Dermis blood vessel endothelial cell (primary cell): ENCODE measurements at places on chromosomes 11 and 22.
A peak's percentile ranks its signal among the peaks of the same experiment; 100 is the strongest.

DNA sequence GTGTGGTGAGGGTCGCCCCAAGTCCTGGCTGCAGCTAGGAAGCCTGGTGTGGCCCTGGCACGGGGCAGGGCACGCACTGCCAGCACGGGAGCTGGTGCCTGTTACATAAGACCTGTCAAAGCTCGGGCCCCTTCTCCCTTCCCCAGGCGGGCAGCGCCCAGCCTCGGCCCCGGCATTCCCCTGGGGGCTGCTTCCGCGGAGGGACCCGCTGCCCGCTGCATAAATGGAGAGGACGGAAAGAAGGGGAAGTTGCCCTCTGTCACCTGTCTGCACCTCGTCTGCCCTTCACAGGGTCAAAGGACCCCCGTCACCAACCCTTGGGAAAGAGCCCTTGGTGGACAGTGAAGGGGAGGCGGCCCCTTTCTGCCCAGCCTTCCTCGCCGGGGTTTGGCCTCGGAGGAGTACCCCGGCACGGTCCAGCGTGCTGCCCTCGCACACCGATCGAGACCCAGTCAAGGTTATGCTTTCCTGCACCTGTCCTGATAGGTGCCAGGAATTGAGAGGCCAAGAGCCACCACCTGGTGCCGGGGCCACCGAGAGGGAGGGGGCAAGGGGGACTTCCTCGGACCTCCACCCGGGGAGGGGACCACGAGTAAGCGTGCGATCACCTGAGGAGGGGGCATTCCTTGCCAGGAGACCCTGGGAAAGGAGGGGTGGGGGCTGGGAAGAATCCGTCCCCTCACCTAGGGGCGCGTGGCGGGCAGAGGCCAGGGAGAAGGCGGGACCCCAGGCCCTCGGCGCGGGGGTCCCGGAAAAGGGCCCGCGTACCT is 16.8 kb upstream of the MFRP start:
- no peak for DNase-seq

- DNase-seq: no peak
Observed at GRCh38 chr22:44575381-44576268, 77.6 kb upstream of the RTL6 start.

GRCh38 chr11:114845766-114846415 is 167.6 kb downstream of the NXPE2 start:
- no peak for DNase-seq

GRCh38 chr22:22558972-22559603 is at the start of gene PRAME:
PRAME (minus strand) TSS chr22:22559265; CDS start chr22:22556832, 2,433 bp downstream.
- peak; percentile 58 for DNase-seq

GRCh38 chr22:37985050-37985585 is 763 bp upstream of the SOX10 start:
- no peak for DNase-seq

GRCh38 chr11:64771861-64772260 is 6.5 kb downstream of the SF1 start:
- DNase-seq: no peak

DNA sequence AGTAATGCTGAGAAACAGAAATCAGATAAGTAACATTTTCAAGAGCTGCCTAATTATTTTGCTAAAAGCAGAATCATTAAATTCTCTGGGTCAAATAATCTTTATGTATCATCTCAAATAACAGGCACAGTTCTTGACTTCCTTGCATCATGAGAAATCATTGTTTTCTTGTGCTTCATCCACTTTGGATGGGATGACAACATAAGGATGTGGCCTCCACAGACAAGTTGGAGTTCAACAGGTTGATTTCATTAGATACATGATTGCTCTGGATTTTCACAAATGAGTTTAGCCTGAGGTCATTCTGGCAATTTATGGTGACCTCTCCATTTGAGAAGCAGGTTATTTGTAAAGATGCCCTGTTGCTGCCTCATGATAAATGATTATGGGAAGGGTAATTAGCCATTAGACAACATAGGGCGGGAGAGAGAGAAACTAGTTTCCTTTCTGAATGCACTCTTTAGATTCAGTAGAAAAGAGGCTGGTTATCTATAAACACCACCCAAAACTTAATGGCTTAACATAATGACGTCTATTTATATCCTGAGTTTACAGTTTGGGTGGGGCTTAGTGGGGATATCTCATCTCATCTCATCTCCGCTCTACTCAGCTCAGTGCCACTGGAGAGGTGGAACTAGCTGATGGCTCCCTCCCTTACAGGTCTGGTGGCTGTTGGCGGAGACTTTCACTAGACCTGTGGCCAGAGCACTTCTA is 35.0 kb upstream of the ADORA2A start:
- no peak for DNase-seq

DNA sequence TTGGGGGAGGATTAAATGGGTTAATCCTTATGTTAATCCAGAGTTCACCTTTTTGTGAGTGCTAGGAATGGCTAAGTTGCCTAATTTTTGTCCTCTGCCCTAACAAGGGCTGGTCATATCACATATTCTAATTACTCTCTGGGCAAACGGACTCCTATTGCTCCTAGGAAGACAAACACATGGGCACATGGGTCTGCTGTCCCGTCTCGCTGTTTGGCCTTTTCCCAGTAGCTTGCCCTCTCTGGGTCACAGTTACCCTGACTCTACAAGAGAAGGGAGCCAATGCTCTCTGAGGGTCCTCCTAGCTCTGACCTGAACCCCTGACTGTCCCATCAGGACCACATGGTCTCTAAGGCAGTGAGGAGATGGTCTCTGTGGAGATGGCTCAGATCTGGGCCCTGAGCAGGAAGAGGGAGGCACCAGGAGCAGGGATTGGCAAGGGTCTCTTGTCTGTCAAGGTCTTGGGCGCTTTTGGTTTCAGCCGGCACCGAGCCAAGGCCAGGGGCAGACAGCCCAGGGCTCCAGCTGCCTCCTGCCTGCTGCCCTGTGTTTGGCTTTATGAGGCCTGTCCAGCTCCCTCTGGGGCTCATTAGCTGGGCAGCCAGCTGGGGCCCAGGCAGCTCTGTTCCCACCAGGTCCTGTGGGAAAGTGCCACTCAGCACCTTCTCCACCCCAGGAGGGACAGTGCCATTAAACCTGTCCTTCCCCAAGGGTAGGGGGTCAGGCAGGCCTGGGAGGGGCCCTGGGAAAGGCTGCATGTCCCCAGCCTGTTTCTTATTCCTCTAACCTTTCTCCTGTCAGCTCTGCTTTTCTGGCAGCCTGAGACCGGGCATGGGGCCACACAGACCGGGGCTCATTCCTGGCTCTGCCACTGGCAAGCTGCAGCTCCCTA is 559.9 kb downstream of the MN1 start:
- peak; percentile 40 for DNase-seq

DNA sequence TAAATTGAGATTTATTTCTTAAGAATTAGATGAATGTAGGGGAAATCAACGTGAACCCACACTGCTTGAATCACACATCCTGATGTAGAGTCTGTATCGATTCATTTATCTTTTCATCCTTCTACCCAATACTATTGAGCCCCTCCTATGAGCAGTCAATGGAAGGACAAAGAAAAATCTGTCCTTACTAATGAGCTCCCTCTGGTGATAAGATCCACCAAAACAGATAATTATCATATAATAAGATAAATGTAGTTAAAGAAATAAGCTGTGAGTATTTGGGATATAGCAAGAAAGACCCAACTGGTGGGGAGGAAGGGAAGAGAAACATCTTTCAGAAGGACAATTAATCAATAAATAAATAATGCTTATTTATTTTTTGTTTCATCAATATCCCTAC is 385.1 kb upstream of the CCDC90B start:
- DNase-seq: no peak

DNA sequence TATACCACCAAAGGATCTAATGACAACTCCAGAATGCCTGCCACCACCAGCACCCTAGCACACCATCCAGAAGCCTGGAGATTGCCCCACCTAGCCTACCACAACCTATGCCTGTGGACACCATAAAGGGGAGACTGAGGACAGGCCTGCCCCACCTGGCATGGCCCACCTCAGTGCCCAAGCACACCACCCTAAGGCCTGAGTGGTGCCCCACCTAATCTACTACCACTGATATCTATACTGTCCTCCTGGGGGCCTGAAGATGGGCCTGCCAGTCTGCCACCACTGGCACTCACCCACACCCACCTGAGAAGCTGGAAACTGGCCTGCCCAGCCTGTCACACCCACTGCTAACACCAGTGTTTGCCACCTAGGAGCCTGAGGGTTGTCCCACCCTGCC is 31.8 kb downstream of the SAA4 start:
- DNase-seq: no peak

GRCh38 chr11:15123849-15124248 is 9.1 kb downstream of the INSC start:
- no peak for DNase-seq

GRCh38 chr11:44507491-44507890 is 58.0 kb upstream of the CD82 start:
- no peak for DNase-seq

DNA sequence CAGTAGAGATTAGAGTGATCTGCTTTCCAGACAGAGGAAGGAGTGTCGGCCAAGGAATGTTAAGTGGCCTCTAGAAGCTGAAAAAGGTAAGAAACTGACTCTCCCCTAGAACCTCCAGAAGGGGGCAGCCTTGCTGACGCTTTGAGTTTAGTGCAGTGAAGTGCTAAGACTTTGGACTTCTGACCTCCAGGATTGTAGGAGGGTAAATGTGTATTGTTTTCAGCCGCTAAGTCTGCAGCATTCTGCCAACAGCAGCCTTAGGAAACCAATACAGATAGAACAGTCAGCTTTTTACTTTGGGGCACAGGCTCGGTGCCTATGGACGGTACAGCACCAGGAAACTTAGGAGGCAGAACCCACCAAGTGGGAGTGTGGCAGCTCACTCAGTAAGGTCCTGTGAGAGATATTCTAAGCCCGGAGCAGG is 3.6 kb upstream of the TBC1D22A start:
- peak; percentile 90 for DNase-seq

GRCh38 chr11:116852261-116853031 is 15.0 kb upstream of the APOA1 start:
- DNase-seq: peak; percentile 24

GRCh38 chr22:39241794-39242594 is 2.8 kb downstream of the PDGFB start:
- DNase-seq: no peak

DNA sequence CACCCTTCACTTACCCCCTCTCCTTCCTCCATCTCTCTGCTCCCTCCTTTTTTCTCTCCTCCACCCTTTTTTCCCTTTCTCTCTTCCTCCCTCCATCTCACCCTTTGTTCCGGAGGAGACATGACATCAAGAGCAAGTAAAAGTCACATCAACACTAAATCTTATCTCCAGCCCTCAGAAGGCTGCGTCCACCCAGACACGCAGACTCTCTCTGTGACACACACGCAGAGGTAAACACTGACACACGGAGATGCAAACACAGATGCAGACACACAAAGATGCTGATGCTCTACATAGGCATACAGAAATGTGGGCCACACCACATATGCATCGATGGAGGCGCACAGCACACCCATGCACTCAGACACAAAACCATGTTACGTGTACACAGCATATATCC is 27.0 kb downstream of the NRXN2 start:
- DNase-seq: no peak

GRCh38 chr22:42942351-42942750 is 72.6 kb downstream of the PACSIN2 start:
- DNase-seq: no peak

- peak; percentile 20 for DNase-seq
Observed at GRCh38 chr22:49633010-49633324, 194.7 kb downstream of the BRD1 start.

DNA sequence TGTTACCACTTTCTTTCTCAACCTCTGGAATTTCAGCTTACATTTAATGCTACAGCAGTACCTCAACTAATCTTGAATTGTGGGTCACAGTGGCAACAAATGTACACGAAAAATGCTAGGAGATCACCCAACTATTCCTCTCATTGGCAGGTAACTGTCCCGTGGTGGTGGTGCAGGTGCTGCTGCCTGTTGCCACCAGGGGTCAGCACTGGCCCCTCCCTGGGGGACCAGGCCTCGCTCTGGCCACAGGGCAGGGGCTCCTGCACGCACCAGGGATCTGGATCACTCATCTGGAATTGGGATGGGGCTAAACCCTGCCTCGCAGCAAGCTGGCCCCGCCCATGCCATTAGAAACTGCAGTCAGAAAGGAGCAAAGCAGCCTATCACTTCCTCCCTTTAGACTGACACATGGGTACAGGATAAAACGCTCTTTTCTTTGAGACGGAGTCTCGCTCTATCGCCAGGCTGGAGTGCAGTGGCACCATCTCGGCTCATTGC is 6.9 kb upstream of the POLDIP3 start:
- DNase-seq: peak; percentile 83

DNA sequence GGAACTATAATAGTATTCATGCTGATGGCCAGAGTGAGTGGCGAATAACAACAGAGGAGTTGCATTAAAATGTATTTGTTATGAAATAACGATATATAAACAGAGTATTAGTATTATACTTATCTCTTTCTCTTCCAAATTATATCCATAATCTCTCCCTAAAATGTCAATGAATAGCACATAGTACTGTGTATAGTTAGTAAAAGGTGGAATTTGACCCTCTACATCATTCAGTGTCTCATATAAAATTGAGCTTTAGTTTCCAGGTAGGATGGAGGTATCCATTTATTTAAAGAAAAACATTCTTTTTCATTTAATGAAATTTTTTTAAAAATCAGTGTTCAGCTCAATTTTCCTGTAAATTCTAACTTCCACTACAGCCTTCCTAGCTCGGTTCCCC is 34.4 kb upstream of the TECTA start:
- DNase-seq: no peak

- peak; percentile 67 for DNase-seq
Observed at GRCh38 chr11:114059984-114060391, 477 bp downstream of the ZBTB16 start.

DNA sequence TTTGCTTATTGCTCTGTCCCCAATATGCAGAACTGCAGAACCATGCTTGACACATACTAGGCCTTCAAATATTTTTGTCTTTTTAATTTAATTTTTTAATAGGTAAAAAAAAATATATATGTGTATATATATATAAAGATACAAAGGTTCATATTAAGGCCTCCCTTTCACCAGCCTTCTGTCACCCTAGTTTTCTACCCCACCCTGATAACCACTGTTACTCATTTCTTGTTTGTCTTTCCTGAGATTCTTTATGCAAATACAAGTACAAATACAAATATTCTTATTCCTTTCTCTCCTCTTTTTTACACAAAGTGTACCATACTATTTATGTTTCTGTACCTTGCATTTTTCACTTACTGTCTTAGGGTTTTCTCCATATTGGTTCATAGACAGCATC is 43.0 kb downstream of the UVRAG start:
- no peak for DNase-seq

DNA sequence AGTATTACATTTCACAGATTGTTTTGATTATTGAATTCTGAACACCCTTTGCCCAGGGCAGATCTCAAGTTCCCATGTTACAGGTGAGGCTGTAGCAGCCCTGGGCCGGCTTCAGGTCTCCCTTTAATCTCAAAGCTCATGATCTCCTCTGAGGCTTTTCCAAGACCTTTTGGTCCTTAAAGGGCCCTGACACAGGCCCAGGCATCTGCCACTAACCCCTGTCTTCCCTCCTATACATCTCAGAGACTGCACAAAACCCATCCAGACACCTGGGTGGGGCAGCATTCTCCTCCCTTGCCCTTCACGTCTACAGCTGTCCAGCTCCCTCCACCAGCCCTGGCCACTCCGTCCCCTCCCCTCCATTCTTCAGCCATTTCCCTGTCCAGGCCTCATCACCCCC is 37.8 kb downstream of the PDE2A start:
- DNase-seq: no peak

GRCh38 chr11:100629671-100630070 is 57.4 kb upstream of the ARHGAP42 start:
- no peak for DNase-seq
